SK-N-DZ (cell line): ENCODE measurements at places on chromosomes 6 and 20.

- DNase-seq: no peak
Measured at GRCh38 chr20:52289956-52290565, 98.5 kb upstream of the ZFP64 start.

GRCh38 chr6:145756170-145756662, 20.9 kb upstream of the EPM2A start:
- peak; percentile 42 for DNase-seq

DNA sequence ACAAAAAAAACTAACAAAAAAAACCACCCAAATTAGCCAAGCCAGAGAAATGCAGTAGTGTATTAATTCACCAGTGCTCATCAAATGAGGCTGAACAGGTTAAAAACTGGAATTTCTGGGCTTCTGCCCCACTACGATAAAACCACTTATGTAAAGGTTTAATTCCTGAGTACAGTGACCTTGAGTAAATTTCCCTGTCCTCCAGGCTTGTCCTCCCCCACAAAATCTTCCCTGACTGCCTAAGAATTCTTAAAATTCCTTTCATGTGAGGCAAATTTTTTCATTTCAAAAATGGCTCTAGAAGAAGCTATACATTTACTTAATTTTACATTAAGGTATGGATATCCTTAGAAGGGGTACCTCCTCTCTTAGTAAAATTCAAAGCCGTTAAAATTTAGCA, 80.1 kb upstream of the ID4 start:
- DNase-seq: no peak

- DNase-seq: peak; percentile 6
Measured at GRCh38 chr6:165486183-165487137, 176.6 kb downstream of the PDE10A start.

GRCh38 chr6:1865585-1865984, 255.9 kb downstream of the FOXC1 start:
- no peak for DNase-seq

- DNase-seq: no peak
Measured at GRCh38 chr20:21202259-21202658, 76.4 kb downstream of the KIZ start.

DNA sequence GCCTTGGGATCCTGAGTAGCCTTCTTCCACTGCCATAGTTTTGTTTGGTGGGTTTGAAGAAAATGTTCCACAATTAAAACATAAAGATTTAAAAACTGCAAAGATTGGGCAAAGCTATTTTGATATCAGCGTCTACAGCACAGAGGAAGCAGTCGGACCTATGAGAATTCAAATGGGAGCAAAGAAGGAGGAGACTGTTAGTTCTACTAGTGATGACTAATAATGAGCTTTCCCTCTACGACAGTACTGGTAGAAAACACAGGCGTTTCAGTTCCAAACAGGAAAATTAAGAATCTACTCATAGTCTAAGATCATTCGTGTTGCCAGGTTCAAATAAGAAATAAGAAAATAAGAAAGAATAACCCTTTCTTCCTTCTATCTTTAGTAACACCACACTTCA, 121.2 kb downstream of the INSM1 start:
- DNase-seq: no peak

DNA sequence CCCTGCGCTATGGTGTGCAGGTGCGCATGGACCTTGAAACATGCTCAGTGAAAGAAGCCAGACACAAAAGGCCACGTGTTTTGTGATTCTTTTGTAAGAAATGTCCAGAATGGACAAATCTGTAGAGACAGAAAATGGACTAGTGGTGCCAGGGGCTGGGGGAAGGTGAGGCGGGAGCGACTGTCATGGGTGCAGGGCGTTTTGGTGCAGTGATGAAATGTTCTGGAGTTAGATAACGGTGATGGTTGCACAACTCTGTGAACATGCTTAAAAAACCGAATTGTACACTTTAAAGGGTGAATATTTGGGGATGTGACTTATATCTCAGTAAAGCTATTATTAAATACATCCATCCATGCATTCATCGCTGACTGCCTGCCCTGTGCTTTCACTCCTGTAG, 31.7 kb upstream of the NTSR1 start:
- no peak for DNase-seq

GRCh38 chr6:42450477-42451332, 1.0 kb downstream of the TRERF1 start:
- DNase-seq: peak; percentile 35

GRCh38 chr6:90586546-90586835, 381 bp downstream of the MAP3K7 start:
- peak; percentile 18 for DNase-seq

DNA sequence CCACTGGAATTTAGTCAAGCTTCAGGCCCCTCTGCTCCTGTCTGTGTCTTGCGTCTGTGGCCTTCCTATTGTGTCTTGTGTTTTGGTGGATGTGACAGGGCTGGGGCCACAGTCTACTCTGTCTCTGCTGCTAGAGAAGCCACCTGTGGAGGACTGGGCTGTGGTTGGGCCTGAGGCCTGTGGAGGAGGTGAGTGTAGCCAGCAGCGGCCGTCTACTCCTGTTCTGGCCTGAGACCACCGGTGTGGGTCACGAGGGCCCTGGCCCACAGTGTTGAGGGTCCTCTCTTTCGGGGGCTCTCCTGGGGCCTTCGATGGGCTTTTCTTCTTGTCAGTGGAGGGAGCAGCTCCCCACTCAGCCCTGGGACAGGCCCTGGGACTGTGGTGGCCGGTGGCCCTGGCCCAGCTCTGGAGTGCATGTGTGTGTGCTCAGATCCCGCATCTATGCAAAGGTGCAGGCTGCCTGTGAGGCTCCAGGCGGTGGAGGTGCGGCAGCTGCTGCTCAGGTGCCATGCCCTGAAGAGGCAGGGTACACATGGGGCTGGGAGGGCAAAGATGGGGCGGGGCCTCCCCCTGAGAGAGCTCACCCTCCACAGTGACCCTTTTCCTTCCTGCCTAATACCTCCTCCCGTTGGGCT, 20.8 kb downstream of the SDCBP2 start:
- no peak for DNase-seq

- no peak for DNase-seq
Measured at GRCh38 chr20:62816884-62817873, at the start of gene COL9A3. TSS of gene COL9A3 (plus strand) at chr20:62817050. CDS start at chr20:62817065, 15 bp downstream.

DNA sequence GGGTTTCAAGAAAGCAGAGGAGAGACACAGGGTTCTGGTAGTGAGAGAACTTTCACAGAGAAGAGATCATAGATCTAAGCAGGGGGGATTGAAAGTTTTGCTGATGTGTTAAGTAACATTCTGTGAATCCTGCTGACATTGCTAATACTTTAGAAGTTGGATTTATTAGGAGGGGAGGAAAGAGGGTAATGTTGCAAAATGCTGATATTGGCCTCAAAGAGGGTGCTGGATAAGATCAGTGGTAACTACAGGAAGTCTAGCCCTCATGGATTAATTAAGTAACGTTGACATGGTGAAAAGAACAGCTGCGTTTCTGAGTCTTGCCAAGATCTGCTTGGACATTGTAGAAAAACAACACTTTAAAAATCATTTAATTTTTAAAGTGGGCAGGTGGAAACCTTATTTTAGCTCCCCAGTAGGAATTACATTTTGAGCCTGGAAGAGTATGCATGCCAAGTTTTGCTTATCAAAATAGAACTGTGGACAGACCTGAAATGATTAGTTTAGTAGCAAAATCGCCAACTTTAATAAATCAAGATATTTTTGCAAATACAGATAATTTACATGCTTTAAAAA, 606.0 kb upstream of the HTR1E start:
- peak; percentile 23 for DNase-seq

GRCh38 chr6:12280902-12281301, 9.3 kb upstream of the EDN1 start:
- no peak for DNase-seq

DNA sequence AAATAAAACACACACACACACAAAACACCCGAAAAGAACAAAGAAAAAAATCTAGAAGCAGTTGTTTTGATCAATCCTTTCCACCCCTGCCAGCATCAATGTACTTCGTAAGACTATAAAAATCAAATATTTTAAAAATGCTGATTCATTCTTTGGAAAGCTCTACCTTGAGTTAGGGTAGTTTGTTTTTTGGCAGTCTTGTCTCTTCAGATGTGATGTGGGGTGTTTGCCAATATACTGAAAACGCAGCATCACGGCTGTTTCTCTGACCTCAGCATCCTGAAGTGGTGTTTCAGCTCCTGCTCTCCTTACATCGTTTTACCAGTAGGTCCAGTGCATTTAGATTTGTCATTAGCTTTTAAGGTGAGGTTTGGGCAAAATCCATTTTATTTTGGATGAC, 526.0 kb downstream of the UTRN start:
- DNase-seq: no peak

GRCh38 chr6:121442576-121442975, 7.1 kb downstream of the GJA1 start:
- DNase-seq: no peak

DNA sequence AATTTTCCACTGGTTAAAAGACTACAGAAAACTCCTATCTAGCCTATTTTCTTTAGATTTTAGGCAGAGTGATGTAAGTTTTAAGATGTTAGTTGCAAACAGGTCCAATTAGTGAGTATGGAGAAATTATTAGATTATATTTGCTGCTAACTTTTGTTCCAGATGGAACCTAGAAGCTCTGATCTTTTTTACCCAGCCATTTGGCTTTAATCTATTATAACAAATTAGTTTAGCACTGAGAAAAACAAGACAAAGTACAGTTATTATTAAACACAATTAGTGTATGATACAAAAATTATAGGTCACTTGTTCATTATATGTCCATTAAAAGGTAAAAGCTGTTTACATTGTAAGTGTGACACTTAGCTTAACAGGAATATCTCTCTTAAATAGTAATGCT, 2.5 kb downstream of the FAM162B start:
- no peak for DNase-seq

DNA sequence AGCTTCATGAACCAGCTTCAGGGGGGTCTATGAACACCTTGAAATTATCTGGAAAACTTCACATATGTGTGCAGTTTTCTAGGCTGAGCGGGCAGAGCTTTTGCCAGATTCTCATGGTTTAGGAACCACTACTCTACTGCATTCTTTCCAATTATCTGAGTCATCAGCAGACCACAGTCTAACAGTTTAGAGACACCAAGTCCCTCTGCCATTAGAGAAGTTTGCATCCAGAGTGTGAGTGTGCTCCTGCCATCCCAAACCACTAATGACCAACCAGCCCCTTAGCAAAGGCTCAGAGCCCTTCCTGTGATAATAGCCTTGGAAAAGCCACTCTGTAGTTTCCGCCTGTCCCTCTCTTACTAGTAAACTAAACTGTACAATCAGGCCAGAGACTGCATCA, 96.8 kb downstream of the PHACTR1 start:
- DNase-seq: no peak

- DNase-seq: peak; percentile 12
Measured at GRCh38 chr6:2369606-2370005, 124.2 kb upstream of the GMDS start.

- DNase-seq: no peak
Measured at GRCh38 chr20:21259346-21259745, 43.8 kb upstream of the XRN2 start.

DNA sequence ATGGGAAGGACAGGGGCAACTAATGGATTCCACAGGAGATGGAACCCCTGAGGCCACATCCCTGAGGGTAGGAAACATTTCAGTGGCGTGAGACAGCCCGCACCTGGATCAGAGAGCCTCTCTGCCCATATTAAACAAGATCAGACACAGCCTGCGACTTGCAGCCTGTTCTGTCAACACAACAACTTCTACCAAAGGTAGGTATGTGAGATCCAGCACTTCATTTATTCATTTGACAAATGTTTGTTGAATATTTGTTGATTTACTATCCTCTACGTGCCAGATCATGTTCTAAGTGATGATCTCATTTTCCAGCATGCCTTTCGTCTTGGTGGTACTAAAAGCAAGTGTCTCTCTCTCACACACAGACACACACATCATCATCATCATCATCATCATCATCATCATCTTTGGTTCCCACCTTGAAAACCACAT, 43.2 kb upstream of the NT5E start:
- DNase-seq: no peak

DNA sequence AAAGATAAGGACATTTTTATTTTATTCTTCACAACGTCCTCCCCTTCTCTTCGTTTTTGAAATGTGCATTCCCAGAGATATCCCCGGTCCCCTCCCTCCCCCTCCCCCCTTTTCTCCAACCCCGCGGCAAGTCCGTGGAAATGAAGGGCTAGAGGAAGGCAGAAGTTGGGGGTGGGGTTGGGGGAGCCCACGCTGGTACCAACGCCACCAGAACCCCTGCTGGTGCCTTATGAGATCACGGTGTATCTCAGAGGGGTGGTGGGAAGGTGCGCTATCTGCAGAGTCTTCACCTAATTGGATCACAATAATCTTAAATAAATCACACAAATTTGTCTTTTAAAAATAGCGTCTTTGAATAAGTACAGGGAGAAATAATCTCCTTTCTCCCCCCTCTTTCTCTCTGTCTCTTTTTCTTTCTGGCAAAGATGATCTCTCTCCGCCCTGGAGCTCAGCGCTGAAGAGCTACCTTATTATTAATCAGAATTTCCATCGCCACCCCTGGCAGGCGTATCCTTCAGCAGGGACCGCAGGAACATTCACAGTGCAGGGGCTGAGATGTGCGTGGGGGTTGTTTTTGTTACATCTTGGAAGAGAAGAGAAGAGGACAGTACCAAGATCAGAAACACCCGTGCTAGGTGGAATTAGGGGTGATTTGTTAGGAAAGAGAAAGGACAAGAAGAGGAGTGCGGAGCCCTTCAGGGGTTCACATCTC, 915 bp downstream of the CLVS2 start:
- peak; percentile 51 for DNase-seq

DNA sequence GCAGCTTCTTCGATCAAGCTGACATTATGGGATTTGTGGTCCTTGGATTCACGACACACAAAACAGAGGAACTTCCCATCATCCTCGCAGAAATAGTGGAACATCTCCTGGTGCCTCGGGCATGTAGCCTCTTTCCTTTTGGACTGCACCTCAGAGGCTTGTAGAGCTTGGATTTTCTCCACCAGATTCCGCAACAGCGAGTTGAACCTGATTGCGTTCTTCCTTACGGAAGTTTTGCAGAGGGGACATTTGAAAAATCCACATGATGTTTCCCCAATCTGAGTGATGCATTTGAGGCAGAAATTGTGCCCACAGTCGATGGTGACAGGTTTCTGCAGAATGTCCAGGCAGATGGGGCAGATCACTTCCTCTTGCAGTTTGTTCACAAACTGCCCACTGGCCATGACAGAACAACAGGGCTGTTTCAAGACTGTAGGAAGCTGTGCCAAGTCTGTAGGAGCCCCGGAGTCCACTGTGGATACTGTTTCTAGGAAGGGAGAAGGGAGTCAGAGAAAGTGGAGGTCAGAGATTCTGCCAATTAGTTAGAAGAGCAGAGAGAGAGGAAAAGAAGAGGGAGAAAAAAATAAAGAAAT, 392 bp downstream of the TRIM31 start:
- no peak for DNase-seq

DNA sequence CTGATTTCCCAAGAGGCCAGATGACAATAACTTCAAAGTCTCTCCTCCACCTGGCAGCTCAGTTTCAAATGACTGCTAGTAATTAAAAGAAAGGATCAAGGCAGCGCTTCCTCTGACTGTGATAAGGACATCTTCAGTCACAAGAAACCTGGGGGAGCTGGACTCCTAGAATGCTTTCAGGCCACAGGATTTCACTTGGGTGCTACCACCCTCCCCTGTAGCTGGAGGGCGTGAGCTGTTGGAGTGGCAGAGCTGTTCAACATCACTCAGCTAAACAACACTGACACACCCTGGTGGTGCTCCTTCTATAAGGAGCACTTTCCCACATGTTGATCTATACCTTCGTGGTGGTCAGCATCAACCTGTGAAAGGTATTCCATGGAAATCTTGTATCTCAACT, 2.2 kb upstream of the CNR1 start:
- DNase-seq: no peak

- no peak for DNase-seq
Measured at GRCh38 chr6:4067673-4068072, 11.3 kb downstream of the FAM217A start.
